Astrocyte of the hippocampus (primary cell): ENCODE measurements at places on chromosomes 7 and 10.

GRCh38 chr7:151117565-151117964 is 31.3 kb downstream of the AGAP3 start:
- DNase-seq: no peak

GRCh38 chr7:36287371-36288241 is 102.1 kb upstream of the ANLN start:
- no peak for DNase-seq

GRCh38 chr10:51297438-51297837 is 223.2 kb downstream of the PRKG1 start:
- DNase-seq: no peak

GRCh38 chr10:121556455-121556854 is 41.8 kb downstream of the FGFR2 start:
- DNase-seq: no peak

DNA sequence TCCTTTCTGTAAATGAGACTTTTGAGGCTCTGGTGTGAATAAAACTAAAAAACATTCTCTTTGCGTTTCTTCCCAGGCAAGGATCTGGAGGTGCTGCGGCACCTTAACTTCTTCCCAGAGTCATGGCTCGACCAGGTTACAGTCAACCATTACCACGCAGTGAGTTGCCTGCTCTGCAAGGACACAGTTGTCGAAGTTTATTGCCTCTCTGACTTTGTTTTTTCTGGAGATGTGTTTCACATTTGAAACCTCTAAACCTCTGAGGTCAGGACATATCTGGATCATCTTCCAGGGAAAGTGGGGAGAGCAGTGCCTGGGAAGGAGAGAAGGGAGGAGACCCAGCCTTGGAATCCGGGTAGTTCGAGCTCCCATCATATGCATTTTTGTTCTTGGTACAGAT is 43.4 kb upstream of the PLEKHA1 start:
- no peak for DNase-seq

DNA sequence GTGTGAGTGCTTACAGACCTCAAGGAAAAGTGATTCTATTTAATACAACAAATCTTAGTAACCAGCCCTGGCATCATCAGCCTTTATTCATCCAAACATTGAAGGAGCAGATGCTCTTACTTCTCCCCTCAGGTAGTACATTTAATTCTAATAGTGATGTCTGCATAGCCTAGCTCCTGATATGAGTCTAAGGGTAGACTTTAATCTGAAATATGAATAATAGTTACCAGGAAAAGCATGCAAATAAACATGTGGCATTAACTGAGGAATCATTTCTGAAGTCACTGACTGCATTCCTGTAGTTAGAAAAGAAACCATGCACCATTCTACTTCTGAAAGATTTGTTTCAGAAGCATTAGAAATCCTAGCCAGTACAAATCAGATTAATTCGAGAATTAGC is 25.7 kb upstream of the LMBR1 start:
- no peak for DNase-seq

DNA sequence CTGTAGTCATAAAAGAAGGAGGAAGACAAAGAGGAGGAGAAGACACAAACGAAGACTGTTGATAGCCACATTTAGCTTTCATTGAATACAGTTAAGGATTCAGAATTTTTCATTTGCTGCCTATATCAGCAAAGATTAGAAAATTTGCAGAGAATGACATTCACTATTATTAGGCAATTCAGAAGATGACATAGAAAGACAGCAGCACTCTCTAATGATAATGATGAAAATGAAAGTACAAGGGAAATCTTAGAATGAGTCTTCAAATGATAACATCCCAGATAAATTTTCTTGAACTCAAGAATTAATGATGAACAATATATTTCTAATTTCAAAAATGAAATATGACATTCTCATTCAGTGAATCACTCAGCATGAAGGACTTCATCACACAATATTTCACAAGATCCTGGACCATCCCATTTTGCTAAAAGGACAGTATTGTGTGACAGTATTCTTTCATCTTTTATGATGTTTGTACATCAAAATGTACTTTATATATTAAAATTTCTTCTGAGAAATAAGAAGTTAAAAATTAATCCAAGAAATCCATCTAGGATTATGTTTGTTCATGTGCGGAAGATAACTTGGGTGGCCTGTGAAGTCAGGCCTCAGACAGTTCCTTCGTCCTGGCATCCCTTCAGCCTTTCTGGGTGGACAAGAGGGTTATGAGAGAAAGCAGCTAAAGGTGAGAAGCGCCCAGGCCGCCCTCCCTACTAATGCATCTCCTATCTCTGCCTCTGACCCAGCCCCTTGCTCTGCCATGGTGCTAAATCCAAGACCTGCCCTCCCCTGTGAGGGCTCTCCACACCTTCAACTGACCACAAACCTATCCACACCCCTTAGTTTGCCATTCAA is 47.4 kb upstream of the CAMK2B start:
- DNase-seq: no peak

- DNase-seq: no peak
Observed at GRCh38 chr10:61616611-61617010, 46.1 kb upstream of the CABCOCO1 start.

DNA sequence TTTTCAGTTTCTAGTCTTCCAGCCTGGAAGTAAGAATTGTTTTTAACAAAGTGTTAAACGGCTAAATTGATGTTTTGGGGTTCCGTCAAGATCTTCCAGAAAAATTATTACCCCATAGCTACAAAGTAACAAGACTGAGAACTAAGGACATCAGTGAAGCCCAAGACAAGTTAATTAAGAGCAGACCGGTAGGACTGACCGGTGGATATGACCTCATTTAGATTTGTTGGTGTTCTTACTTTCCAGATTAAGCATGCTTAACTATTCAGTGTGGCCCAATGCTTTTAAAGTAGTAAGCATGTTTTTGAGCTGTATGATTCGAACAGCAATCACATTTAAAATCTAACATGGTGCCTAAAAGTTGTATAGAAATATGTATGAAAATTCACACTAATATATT is 73.1 kb upstream of the RPA3 start:
- DNase-seq: peak; percentile 23

DNA sequence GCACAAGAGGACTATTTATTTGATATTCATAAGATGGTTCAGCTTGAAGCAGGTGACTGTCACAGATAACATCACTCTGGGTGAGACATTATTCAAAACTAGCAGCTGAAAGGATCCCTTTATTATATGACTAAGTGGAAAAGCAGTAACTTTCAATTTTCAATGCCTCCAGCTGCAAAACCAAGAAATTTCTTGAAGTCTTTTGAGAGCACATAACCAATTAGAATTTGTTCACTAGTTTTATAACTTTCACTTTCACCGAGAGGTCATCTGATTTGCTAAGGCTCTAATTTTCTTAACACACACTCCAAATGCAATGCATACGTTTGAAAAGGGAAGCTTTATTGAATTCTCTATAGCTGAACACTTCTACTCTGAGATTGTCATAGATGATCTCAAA is 88.6 kb upstream of the KLF14 start:
- DNase-seq: no peak

- DNase-seq: peak; percentile 82
Observed at GRCh38 chr10:57696641-57697040, 571.1 kb downstream of the IPMK start.

DNA sequence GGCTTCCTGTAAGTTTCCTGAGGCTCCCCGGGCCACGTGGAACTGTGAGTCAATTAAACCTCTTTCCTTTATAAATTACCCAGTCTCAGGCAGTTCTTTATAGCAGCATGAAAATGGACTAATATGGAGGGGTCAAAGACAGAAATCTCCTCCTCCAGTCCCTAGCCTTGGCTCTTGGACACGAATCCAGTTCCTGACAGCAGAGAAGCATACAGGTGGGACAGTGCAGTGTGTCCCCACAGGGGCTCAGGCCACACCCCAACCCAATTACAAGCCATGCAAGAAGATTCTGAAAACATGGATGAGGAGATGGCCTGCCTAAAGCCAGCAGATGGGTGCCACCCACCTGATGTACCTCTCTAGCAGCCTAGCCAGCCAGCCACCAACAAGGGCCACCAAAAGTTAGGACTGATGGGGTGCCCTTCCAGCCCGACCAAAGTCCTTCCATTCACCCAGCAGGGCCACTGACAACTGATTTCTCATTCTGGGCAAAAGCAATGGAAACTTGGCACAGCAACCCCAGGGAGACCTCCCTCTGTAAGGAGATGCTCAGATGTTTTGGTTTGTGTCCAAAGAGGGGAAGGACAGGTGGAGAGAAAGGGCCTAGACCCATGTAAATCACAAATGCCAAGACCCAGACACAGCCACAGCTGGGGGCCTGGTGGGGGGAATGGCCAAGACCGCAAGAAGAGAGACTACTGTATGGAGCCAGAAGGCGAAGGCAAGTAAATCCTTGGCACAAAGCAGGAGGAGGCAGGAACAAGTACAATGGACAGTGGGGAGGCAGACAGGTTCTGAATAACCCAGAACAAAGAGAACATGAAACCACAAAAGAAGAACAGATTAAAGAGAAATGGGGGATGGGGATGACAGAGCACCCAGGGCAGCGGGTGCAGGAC is 13.6 kb downstream of the GPRIN2 start:
- no peak for DNase-seq

- peak; percentile 62 for DNase-seq
Observed at GRCh38 chr10:18582803-18583202, 68.6 kb downstream of the NSUN6 start.

DNA sequence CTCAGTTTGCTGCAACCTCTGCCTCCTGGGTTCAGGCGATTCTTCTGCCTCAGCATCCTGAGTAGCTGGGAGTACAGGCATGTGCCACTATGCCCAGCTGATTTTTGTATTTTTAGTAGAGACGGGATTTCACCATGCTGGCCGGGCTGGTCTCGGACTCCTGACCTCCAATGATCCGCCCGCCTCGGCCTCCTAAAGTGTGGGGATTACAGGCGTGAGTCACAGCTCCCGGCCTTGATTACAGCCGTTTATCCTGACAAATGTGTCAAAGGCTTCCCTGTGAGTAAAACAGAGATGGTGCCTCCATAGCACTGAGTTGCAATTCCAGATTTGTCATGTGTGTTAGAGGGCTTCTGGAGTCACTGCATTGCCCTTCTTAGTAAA is 273.7 kb downstream of the CCDC3 start:
- DNase-seq: peak; percentile 63

DNA sequence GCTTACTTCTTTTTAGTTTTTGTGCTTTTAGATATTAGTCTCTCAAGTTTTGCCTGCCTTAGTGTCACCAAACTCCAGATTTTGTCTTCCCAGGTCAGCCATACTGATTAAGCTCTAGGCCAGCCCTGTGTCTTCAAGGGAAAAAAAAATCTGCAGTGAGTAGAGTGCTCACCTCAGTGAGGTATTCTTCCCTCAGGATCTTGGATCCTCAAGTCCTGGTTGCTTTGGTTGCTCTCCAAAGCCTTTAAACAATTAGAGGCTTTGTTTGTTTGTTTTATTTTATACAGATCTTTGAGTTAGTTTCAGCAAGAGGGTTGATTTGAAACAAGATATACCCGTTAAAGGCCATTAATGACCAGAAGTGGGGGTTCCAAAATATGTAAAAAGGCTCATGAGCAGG is 165.2 kb downstream of the GPR158 start:
- DNase-seq: no peak

- no peak for DNase-seq
Observed at GRCh38 chr7:123285076-123285700, 85.4 kb upstream of the SLC13A1 start.

GRCh38 chr7:91089382-91089963 is 174.8 kb upstream of the FZD1 start:
- peak; percentile 62 for DNase-seq

GRCh38 chr7:25025218-25025671 is 45.3 kb upstream of the OSBPL3 start:
- DNase-seq: peak; percentile 80

GRCh38 chr7:116261904-116262303 is 51.6 kb downstream of the TES start:
- no peak for DNase-seq

DNA sequence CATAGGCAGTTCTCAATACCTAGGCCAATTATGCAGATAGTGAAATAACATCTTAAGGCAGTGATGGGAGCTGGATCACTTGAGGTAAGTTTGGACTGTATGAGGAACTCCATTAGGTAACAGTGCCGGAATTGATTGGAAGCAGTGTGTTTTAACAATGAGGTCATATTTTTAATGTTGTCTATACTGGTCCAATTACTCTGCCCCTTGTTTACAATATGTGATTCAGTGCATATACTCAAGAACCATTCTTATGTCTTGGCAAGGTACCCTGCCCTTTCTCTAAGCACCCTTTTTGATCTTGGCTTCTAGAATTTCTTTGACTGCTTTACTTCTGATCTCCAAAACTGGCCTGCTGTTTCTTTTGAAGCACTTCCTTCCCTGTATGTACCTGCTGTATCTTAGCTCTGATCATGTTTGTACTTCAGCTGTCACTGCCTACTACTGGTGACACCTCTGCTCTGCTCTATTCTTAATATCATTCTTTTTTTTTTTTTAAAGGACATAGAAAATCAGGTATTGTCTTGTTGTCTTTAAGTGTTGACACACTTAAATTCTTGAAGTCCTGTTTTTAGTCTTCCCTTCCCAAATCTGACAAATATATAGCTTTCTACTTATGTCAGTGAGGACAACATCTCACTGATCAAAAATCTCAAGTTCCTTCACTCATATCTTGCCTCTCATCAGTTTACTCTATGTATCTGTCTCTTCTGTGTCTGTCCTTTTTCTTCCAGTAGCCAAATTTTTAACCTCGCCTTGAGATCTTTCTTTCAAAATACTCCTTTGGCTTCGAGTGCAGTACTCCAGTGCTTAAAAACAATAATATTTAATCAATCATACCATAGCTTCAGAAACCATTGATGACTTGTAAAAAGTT is 46.4 kb upstream of the RPA3 start:
- DNase-seq: no peak

DNA sequence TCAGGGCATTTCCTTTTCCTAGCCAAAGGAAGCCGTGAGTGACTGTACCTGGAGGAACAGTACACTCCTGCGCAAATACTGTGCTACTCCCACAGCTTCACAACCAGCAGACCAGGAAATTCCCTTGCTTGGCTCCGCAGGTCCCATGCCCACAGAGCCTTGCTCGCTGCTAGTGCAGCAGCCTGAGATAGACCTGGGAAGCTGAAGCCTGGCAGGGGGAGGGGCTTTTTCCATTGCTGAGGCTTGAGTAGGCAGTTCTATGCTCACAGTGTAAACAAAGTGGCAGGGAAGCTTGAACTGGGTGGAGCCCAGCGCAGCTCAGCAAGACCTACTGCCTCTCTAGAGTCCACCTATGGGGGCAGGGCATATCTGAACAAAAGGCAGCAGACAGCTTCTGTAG is 291.2 kb downstream of the HGF start:
- DNase-seq: no peak

GRCh38 chr10:98488669-98489430 is 42.1 kb upstream of the HPS1 start:
- no peak for DNase-seq

- no peak for DNase-seq
Observed at GRCh38 chr10:71244431-71245419, 32.4 kb downstream of the UNC5B start.

- no peak for DNase-seq
Observed at GRCh38 chr7:3912291-3912690, 611.2 kb downstream of the SDK1 start.

- no peak for DNase-seq
Observed at GRCh38 chr10:70118196-70118595, 14.4 kb downstream of the AIFM2 start.

- peak; percentile 57 for DNase-seq
Observed at GRCh38 chr7:80330434-80330833, 181.4 kb downstream of the GNAT3 start.

- DNase-seq: no peak
Observed at GRCh38 chr10:106401967-106402366, 762.5 kb downstream of the SORCS1 start.
